Amniotic stem cell (primary cell): ENCODE measurements at places on chromosomes 12 and 14.
A peak's percentile ranks its signal among the peaks of the same experiment; 100 is the strongest.

DNA sequence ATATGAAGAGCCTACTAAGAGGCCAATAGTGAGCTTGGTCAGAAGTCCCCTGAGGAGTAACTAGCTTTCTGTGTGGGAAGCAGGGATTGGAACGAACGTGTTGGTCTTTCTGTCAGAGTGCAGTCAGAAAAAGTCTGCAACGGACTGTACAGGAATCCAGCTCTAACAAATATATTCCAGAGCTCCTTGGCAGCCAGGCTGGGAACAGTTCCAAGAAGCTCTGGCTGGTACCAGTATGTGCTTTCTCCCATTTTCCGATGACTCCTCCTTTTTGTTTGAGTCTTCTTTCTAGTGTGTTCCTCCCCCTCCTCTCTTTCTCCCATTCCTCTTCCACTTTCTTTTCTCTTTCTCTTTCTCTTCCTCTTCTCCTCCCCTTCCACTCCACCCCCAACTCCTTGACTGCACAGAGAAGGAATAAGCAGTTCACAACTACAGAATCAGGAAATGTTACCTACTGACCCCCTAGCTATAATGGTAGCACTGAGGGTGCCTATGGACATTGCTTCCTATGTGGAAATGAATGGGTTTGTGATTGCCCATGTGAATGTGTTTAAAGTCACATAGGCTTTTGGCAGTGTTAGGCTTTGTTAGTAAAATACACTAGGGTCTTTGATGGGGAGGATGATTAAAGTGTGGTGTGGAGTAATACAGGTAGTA lies 59.9 kb downstream of the TTLL5 start:
- DNase-seq = no peak

DNA sequence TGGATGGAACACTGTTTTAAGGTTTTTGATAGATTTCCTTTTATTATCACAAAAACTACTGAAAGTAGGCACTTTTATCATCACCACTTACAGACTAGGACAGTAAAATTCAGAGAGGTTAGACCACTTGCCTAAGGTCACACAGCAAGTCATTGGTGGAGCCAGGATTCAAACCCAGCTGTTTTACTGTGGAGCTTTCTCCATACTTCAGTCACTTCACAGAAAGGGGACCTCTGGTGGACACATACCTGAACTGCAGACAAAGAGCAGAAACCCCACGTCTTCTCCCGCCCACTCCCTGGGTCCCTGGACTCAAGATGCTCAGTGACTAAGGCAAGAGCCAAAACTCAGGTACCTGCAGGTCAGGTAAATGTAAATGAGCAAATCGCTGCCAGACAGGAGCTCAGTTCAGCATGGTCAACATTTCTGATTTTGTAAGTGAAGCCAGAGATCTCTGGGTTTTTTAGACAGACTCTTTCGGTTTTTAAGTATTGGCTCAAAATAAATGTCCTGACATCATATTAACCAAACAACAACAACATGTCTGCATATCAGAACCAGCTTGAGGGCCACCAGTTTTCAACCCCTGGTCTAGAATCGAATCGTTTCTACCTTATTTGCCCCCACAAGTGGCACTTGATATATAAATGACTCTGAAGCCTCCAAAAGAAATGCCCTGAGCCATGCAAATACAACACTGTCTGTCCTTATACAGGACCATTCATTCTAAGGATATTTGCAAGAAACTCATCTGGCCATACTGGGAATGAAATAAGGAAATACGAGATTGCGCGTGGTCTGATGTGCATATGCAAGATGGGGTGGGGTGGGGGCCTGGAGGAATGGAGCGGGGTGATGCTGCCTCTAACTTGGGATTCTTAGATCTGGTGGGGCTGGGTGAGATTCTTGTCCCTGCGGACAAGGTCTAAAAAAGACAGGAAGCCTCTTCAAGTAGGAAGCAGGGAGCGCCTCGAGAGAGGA lies 110.9 kb downstream of the KSR2 start:
- no peak for DNase-seq

GRCh38 chr12:2372735-2373134 lies 319.9 kb downstream of the CACNA1C start:
- DNase-seq = no peak

DNA sequence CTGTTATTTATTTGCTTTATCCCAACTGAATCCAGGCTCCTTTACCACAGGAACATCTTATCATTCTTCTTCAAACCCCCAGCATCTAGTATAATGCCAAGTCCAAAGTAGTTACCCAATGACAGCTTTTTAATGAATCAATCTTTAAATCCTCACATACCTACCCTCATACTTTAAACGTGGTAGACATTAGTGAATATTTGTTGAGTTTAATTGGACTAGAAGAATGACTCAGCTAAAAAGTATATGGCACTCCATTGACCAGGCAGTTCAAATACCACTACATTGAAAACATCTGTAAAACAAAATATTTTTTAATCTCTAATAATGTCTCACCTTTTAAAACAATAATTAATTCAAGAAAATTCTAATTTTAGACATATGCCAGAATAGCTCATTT lies 98.1 kb downstream of the ZFC3H1 start:
- DNase-seq = no peak

DNA sequence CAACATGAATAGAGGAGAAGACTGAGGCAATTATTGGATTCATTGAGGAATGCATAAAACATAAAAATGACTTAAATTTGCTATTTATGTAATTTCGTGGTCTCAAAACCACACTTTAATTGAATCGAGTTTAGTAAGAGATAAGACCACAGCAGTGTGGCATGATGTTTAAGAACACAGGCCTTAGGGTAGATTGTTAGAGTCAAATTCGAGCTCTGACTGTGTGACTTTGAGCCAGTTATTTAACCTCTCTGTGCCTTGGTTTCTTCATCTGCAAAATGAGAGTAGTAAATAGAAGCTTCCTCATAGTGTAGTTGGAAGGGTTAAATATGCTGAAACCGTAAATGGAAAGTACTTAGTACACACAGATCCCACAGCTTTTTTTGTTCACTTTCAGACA lies 9.3 kb upstream of the SSTR1 start:
- DNase-seq = no peak

- no peak for DNase-seq
These were observed 54.1 kb upstream of the PIK3C2G start for GRCh38 chr12:18207266-18207665.

DNA sequence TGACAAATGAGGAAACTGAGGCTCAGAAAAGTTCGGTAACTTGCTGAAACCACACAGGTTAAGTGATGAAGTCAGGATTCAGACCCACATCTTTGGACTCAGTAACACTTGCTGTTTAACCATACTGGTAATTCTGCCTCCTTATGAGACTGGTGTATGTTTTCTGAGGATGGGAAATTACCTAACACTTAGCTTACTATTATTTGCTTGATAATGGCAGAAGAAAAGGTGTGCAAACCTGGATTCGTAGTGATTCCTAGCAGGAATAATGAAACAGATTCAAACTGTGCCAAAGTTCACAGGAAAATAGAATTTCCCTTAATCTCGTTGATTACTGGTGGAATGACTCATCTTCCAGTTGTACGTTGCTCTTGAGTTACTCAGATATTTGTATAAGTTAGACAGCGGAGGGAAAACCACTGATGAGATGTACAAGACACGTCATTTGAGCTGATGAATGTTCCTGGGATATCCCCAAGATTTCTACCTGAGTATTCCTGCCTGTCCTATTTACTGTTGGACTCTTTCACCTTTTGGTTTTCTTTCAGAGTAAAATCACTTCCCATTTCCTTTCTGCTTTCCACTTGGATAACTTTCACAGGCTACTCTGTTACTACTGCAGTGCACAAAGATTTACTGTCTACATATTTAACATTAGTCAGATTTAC lies 37.5 kb downstream of the PRORP start:
- peak; percentile 68 for DNase-seq

GRCh38 chr14:99928963-99929362 lies 135.8 kb downstream of the EML1 start:
- no peak for DNase-seq

DNA sequence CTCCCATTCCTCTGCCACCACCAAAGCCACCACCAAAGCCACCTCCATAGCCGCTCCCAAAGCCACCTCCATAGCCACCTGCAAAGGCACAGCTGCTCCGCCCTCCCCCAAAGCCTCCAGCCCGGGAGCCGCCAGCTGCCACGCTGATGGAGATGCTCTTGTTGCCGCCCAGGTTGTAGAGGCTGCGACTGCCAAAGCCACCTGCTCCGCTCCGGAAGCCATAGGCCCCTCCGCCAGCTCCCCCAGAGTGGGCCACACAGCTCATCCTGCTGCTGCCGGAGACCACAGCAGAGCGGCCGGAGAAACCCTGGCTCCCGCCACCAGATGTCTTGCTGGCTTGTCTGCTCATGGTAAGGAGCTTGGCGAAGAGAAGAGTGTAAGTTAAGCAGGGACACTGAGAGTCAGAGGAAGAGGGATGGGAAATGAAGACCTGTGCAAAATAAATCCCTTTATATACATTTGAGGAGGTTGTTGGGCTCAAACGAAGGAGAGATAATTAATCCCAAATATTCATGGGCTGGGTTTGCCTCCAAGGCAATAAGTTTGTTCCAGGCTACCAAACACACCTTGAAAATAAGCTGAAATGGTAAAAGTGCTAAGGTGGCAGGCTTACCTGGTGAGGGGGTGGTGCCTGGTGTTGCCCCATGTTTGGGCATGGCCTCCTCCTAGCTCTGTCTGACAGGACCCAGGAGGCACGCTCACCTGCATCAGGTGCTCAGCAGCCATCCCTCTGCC lies at the start of gene KRT3:
Gene KRT3 (minus strand): TSS at position 424 of the 735 bp plus-strand sequence. CDS start 75 bp downstream, at position 349.
- DNase-seq = no peak

- DNase-seq = no peak
These were observed 24.5 kb downstream of the MBIP start for GRCh38 chr14:36295642-36296627.

DNA sequence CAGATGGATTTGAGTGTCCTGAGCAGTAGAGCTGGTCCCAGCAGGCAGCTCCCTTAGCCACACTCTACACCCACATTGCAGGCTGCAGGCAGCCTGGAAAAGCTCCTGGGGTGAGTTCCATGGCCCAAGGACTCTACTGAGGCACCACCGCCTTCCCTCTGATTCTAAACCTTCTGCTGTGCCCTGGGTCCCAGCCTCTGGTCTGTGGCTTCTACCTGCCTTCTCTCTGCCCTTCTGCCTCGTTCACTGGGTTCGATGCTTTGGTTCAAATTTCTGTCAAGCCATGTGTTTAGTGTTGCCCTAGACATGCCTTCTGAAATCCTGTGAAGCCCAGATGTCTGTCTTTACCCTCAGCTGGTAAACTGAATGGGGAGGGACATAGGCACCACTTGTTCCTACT lies 1.5 kb upstream of the FGF6 start:
- DNase-seq = no peak

DNA sequence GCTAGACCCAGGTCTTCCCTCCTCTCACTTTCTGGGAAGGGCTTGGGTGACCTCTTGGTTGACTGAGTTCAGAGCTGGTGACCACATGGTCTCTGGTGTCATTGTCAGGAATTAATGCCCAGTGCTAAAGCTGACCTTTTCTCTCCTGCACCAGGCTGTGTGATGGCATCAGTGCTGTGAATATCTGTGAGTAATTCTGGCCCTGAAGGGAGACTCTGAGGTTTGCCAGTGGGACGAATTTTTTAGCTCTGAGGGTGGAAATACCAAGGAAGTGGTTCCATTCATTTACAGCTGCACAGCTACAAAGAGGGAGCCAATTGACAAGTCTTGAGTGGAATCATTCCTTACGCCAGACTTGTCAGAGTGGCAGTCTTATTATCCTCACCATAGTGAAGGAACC lies 6.2 kb upstream of the KRT86 start:
- no peak for DNase-seq

GRCh38 chr14:68899033-68899603 lies 80.0 kb downstream of the ACTN1 start:
- DNase-seq = no peak

GRCh38 chr12:48934312-48934706 lies 9.0 kb upstream of the FKBP11 start:
- DNase-seq = no peak

GRCh38 chr12:128627659-128628058 lies 196.1 kb downstream of the SLC15A4 start:
- no peak for DNase-seq

GRCh38 chr12:75819512-75819911 lies 212.1 kb downstream of the PHLDA1 start:
- no peak for DNase-seq

DNA sequence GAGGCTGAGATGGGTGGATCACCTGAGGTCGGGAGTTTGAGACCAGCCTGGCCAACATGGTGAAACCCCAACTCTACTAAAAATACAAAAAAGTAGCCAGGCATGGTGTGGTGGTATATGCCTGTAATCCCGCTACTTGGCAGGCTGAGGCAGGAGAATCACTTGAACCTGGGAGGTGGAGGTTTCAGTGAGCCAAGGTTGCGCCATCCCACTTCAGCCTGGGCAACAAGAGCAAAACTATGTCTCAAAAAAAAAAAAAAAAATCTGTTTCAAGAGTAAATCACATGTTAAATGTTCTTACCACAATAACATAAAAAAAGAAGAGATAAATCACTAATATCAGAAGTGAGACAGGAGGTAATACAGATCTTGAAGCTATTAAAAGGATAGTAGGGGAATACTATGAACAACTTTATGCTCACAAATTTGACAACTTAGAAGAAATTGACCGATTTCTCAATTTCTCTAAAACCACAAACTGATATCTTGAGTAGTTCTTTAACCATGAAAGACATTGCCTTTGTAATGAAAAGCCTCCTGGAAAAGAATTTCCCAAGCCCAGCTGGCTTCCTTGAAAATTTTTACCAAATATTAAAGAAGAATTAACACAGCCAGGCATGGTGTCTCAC lies 37.7 kb downstream of the TAOK3 start:
- DNase-seq = no peak

- DNase-seq = no peak
These were observed 464.6 kb downstream of the PCNX1 start for GRCh38 chr14:71371711-71372396.

GRCh38 chr14:63996625-63997220 lies 143.9 kb downstream of the SYNE2 start:
- no peak for DNase-seq

GRCh38 chr14:94593749-94594431 lies 12.7 kb downstream of the SERPINA5 start:
- DNase-seq = no peak

DNA sequence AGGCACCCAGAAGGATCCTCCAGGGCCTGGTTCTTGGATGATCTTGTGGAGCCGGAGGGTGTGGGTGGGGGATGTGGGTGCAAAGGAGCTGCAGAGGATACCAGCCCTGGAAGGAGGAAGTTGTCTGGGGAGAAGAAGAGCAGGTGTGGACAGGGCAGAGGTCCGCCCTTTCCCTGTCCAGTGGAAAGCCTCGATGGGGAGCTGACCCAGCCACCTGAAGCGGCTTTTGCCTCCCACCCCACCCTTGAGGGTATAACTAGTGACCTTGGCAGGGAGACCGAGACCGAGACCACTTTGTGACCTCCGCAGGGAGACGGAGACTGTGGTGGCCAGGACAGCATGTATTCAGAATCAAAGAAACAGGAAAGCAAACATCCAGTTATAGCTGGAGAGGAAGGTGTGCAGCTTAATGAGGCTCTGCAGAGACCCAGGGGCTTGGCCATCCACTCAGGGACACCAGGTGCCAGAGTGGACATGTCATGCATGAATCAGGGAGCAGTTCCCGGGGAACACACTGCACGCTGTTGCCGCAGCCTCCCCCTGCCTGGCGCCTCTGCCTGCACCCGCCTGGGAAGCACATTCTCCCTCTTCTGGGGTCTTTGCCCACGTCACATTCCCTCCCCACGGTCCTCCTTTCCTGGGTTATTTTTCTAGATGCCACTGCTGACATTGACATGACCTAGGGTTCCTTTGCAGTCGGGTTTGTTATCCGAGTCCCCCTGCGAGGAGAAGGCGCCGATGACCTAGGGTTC lies 87.7 kb downstream of the ADGRD1 start:
- DNase-seq = no peak

- DNase-seq = peak; percentile 46
These were observed 1.9 kb downstream of the BCL7A start for GRCh38 chr12:122023339-122024131.
